ENCODE measurements at places on chromosomes 11 and 22.

DNA sequence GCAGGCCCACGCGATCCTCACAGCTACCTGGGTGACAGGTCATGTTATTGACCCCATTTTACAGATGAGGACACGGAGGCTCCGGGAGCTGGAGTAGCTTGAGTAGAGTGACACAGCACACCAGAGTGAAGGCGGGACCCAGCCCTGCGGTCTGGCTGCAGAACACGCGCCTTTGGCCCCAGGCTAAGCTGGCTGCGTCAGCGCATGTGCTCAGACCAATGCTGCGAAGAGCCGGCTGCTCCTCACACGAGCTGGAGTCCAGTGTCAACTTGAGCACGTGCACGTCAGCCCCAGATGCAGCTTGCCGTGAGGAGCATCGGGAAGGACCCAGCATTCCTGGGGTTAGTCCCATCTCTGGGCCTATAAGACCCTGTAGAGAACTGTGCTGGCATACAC is 49.9 kb downstream of the SCUBE1 start:
- DNase-seq: no peak

DNA sequence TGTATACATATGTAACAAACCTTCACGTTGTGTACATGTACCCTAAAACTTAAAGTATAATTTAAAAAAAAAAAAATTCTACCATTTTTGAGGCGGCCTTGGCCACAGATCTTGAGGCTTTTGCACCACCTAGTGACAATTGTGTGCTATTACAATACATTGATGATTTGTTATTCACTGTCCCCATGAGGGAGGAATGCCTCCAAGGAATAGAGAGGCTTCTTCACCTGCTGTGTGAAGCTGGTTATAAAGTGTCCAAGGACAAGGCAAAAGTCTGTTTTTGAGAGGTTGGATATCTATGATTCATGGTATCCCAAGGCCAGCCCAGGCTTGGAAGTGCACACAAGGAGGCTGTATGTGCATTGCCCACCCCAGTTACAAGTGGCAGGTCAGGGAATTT is 30.7 kb downstream of the SLC22A25 start:
- peak; percentile 57 for DNase-seq

DNA sequence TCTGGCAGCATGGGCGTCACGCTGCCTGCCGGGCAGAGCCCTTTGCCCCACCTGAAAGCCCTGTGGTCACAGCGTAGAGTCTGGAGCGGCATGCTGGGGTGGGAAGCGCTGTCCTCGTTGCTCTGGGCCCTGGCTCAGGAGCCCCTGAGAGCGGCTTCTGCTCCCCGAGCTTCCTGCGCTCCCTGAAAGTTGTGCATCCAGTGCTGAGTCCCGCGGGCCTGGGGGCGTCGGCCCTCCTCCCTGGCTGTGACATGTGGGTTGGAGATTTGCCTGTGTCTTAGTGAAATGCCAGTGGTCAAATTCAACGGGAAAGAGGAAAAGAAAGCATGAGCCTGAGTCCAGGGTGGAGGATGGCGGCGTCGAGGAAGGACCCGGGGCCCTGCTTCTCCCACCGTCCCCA is 1208.0 kb downstream of the BRD1 start:
- no peak for DNase-seq

- DNase-seq: no peak
Observed at GRCh38 chr11:125379981-125380380, 116.1 kb downstream of the FEZ1 start.

GRCh38 chr11:47992959-47993820 is 12.8 kb downstream of the PTPRJ start:
- DNase-seq: no peak
